NCI-H1930 (cell line): ENCODE measurements at places on chromosomes 3 and 15.

DNA sequence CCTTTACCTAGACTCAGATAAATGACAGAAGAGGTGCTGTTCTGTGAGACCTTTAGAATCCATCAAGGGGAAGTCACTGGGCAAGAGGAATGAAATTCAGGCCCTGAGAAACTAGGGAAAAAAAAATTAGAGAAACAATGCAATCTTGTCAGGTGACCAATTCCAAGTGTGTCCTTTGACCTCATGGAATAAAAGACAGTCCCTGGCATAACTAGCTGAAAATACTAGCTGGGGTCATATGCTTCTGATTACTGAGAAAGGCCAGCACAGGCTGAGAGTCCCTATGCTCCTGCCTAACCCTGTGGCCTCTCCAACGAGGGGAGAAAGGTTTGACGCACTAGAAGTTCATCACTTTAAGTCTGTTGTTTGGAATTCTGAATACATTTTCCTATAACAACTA is 167.3 kb downstream of the XXYLT1 start:
- no peak for DNase-seq

DNA sequence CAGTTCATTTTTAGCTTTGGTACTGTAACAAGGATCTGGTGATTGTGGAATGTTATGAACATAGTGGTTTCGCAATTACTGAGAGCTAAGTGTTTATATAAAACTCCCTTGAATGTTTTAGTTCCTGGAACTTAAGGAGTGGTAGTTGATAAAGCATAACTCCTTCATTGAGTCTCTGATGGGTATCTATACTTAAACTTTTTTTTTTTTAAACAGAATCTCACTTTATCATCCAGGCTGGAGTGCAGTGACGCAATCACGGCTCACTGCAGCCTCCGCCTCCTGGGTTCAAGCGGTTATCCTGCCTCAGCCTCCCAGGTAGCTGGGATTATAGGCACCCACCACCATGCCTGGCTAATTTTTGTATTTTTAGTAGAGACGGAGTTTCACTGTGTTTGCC is 11.3 kb downstream of the PRKCI start:
- DNase-seq, result no peak

- no peak for DNase-seq
Measured at GRCh38 chr15:65258375-65259262, 28.1 kb downstream of the PARP16 start.

- no peak for DNase-seq
Measured at GRCh38 chr15:62469874-62470688, 305.0 kb upstream of the C2CD4B start.

DNA sequence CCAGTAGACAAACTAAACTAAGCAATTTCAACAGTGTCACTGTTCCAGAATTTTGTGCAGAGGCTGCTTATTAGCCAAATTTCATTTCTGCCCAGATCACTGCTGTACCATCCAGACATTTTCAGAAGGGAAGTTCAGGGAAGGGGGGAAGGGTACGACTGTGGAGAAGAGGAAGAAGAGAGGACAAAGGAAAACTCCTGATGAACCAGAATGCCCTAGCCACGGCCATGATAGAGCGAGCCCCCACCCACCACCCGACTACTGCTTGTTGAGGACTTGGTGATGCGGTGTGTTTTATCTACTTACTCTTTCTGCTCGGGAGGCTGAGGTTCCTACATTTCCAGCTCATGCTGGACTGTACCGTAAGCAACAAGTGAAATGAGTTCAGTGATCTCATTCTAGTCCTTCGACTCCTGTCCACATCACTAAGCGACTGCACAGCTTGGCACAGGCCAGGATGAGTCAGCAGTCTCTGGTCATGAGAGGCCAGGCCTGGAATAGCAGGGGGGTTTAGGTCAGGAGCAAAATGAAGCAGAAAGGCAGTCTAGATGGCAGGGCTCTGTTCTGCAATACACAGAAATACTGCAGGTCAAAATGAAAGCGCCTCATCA is 330.8 kb downstream of the TIGIT start:
- no peak for DNase-seq

- no peak for DNase-seq
Measured at GRCh38 chr3:46566040-46566641, at the start of gene LRRC2. LRRC2 (minus strand) TSS chr3:46566302; CDS start chr3:46551591, 14,711 bp downstream.

DNA sequence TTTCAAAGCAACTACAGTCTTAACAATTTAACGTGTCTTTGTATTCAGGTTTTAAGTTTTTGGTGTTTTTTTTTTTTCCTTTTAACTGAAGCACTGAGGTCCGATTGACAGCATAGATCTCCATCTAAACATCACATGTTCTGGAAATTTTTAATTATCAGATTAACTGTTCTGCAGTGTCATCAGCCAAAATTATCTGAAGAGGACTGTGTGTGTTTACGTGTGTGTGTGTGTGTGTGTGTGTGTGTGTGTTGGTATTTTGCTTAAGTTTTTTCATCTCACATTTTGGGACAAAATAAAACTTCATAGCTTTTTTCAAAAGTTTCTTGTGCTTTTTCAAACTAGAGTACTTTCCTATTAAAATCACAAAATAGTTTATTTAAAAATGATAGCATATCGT is 1.8 kb downstream of the PIK3CA start:
- DNase-seq, result no peak

GRCh38 chr3:188326111-188326510 is 172.2 kb downstream of the LPP start:
- DNase-seq, result no peak

- no peak for DNase-seq
Measured at GRCh38 chr3:73708956-73709355, 84.2 kb upstream of the PDZRN3 start.

DNA sequence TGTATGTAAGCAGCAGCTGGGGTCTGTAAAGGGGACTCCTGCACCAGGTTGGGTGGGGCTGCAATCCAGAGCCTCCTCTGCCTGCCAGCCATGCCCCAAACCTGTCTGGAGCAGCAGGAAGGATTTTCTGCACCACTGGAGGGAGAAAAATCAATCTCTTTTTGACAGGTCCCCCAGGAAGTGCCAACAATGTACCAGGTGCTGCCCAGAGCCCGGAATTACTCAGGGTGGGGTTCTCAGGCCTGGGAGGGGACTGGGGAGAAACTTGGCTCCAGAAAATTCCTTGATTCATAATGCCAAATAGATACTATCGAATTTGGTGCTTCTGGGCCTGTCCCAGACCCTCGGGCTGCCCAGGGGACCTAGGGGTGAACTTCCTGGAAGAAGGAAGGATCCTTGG is 52.6 kb downstream of the WNT7A start:
- DNase-seq, result no peak

- no peak for DNase-seq
Measured at GRCh38 chr3:30331519-30331918, 274.9 kb upstream of the TGFBR2 start.

GRCh38 chr3:66041116-66041515 is 2.4 kb upstream of the MAGI1 start:
- no peak for DNase-seq

GRCh38 chr3:122510878-122511535 is 3.7 kb downstream of the KPNA1 start:
- no peak for DNase-seq

DNA sequence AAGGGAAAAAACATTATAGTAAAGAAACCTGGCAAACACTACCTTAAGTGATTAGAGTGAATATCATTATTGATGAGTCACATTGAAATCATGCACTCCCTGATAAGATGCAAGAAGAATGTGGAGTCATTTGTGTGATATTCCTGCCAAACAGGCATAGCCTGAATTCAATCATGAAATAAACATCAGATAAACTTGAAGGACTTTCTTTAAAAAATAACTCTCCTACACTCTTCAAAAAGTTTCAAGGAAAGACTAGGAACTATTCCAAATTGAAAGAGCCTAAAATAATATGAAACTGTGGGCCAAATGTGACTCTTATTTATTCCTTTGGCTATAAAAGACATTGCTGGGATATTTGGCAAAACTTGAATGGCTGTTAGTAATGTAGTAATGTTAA is 625.7 kb upstream of the LMCD1 start:
- no peak for DNase-seq

- DNase-seq, result no peak
Measured at GRCh38 chr15:98826658-98827057, 178.3 kb downstream of the IGF1R start.

- DNase-seq, result no peak
Measured at GRCh38 chr3:15113471-15113870, 14.5 kb upstream of the RBSN start.

- DNase-seq, result no peak
Measured at GRCh38 chr3:155230382-155230781, 63.1 kb downstream of the STRIT1 start.

- no peak for DNase-seq
Measured at GRCh38 chr3:153273767-153274435, 111.9 kb downstream of the RAP2B start.

DNA sequence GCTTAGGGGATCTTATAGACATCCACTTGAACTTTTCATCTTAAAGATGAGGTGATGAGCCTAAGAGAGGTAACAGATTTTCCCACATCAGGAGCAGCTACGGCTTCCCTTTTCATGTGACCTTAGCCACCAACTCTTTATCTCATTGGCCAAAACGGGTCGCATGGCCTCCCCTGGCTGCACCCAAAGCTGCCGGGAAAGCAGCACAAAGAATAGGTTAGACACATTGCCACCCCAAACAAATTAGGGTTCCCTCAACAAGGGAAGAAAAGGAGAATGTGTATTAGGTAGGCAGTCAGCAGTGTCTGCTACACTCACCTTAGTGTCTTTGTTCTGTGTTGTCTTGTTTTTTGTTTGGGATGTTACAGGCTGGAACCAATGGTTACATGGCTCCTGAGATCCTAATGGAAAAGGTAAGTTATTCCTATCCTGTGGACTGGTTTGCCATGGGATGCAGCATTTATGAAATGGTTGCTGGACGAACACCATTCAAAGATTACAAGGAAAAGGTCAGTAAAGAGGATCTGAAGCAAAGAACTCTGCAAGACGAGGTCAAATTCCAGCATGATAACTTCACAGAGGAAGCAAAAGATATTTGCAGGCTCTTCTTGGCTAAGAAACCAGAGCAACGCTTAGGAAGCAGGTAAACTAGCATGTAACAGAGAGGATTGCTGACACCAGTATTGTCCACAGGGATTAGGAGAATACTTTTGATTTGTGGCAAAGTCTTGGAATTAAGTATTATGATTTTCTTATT is 44.2 kb downstream of the GRK7 start:
- DNase-seq, result no peak

DNA sequence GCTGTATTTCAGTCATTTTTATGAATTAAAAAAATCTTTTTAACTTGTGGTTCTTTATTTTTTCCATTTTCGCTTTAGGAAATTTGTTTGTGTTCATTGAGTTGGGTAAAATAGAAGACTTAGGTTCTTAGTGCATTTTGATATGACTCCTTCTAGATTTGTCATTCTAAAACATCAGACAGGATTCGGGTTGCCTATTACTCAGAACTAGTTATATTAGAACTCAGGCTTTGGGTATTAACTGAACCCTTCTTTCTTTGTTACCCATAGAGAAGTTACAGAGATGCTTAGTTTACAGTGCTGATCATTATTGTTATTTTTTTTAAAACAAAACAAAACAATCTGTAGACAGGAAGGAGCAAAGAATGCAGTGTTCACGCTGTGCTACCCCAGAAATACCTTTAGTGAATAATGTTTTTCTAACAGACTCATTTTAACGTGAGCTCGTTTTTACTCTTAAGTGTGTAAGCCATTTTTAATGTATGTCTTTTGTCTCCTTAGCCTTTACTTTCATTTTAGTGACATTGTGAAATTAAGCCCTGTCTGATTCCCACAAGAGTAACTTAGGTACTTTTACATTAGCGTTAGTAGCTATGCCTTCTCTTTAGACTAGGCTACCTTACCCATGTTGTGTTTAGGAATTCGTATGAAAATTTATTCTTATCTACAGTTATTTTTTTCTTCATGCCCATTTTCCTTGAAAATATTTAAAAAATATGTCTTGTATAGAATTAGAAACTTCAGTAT is 53.4 kb downstream of the CMC1 start:
- DNase-seq, result no peak

GRCh38 chr3:187811585-187812250 is 66.5 kb upstream of the BCL6 start:
- DNase-seq, result no peak

- no peak for DNase-seq
Measured at GRCh38 chr3:144652573-144652972, 681.0 kb downstream of the DIPK2A start.

DNA sequence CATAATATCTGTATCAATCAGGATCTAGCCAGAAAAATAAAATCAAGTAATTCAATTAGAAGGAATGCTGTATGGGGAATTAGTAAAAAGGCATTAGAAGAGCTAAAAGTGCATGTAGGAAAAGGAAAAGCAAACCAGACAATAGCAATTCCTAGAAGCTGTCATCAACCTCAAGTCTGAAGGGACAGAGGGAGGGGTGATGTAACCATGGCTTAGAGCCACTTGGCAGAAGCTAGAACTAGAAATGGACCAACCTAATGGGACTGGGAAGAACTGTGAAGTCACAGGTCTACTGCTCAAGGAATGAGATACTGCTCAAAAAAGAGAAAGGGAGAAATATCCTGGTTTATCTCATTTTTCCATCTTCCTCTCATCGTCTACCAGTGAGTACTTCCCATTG is 590.7 kb upstream of the SGO1 start:
- no peak for DNase-seq

GRCh38 chr3:20773320-20773984 is 587.4 kb upstream of the SGO1 start:
- DNase-seq, result no peak

DNA sequence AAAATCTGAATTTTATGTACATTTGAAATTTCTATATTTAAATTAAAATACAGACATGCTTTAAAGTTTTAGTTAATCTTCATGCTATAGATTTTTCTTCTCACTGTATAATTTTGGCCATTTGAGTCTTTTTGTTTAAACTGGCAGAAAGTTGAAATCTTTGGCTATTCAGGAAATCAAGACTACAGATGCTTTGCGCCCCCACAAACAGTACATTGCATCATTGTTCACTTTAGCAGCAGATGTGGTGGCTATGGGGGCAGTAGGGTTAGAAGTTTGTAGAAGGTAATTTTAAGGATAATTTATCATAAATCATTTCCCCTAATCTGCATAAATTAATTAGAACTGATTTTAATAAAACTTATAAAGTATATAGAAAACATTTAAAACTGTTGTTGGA is 20.9 kb downstream of the SPPL2A start:
- no peak for DNase-seq

GRCh38 chr3:67593761-67594234 is 60.6 kb downstream of the SUCLG2 start:
- no peak for DNase-seq

- DNase-seq, result no peak
Measured at GRCh38 chr3:5607581-5607980, 420.1 kb downstream of the EDEM1 start.

- no peak for DNase-seq
Measured at GRCh38 chr3:156599089-156599874, 44.4 kb upstream of the SSR3 start.

- no peak for DNase-seq
Measured at GRCh38 chr3:48630407-48630806, 4.9 kb downstream of the SLC26A6 start.

DNA sequence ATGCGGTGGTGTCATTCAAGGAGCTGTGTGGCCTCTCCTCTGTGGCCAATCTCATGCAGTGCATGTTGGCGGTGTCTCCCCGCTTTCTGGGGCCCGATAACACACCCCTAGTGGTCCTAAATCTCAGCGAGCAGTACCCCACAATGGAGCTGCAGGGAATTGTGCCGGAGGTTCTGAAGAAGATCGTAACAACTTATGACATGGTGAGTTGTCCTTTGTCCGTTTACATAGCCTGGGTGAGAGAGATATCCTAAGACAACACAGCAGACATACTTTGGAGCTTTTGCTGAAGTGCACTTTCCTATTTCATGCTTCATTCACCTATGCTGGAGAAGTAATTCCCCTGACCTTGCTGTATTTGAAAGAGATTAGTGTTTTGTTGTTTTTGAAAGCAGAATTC is 130.0 kb downstream of the PLCL2 start:
- DNase-seq, result no peak

- no peak for DNase-seq
Measured at GRCh38 chr15:32105258-32106241, 75.2 kb downstream of the CHRNA7 start.
